ENCODE measurements at places on chromosomes 4 and X. TPM values are rescaled to one million over a fixed set of nuclear protein-coding genes. Genes with fewer than 3 reads are reported as not detected.

The PRR32 gene
- not detected for total RNA-seq

The TAF7L gene
- total RNA-seq = 0.17 TPM

The MAGEA2 gene
- 9.2 TPM for total RNA-seq

The C4orf50 gene
- total RNA-seq = 0.17 TPM

The FGB gene
- total RNA-seq = 2.3 TPM

The YTHDC1 gene
- total RNA-seq = 109 TPM

All from WTC11 (cell line).